ENCODE measurements at places on chromosomes 5 and 9. TPM values are rescaled to one million over a fixed set of nuclear protein-coding genes. Genes with fewer than 3 reads are reported as not detected.
A peak's percentile ranks its signal among the peaks of the same experiment; 100 is the strongest.

DNA sequence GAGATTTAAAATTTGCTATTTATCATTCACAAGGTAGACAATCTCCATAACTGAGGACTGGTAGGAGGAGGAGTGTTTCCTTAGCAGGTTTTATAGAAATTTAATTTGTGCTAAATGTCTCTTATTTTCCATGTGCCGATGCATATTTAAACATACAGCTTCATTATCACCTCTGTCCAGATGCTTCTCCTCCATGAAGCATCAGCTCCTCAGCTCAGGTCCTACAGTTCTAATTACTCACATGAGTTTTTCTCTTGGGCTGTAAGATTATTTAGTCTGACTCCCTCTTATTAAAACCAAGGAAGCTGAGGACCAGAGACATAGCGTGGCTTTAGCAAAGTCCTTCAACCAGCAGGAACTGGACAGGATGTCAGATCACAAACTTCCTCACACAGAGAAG lies 300.2 kb upstream of the PANK3 start:
- no peak for DNase-seq

DNA sequence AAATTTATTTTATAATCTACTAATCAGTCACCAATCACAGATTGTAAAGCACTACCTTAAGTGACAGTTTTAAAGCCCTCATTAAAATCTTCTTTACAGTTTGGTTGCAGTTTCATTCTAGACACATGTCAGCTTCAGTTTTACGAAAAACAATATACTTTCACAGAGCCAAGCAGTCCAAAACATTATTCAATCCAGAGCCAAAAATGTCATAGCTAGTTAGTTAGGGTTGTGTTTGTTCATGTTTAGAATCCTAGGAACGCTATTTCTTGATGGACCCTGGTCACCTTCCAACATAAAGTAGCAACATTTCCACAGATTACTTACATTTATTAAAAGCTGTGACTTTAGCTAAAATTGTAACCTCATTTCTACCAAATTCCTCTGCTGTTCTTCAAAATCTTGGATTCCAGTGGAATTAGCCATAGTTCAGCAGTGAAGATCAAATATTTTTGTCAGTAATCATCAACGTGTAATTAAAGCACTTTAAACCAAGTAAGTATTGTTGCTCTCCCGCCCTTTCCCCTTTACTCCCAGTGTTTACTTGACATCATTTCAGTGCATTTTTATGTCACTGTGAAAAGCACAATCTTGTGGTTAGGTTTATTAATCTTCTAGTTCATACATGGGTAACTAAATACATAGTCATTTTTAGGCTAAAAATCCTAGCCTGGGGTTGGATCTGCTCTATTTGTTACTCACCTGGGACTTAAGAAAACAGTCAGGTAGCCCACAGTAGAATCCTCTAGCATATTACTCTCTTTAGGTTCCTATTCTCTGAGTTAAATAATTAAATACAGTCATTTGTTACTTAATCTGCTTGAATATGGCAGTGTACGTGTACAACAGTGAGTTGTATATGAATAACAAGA lies 74.3 kb downstream of the NIPBL start:
- DNase-seq = peak; percentile 55

GRCh38 chr9:31677415-31677814 lies 707.0 kb upstream of the ACO1 start:
- DNase-seq = no peak

- DNase-seq = no peak
These were observed 163.2 kb downstream of the TRIO start for GRCh38 chr5:14306329-14306815.

DNA sequence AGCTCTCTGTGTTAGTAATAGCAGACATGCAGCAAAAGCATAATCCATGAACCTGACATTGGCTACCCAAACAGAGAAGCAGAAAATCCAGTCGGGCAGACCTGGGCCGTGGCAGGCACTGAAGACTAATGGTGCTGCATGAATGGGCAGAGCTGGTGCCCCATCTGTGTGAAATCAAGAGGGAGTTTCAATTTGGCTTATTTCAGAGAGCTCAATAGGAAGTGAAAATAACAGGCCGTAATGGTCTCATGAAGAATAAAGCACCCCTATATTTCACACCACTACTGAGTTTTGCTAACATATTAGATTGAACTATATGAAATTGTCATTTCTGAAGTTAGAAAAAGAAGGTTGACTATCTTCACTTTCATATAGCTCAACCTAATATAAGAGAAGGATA lies 149.7 kb downstream of the ENC1 start:
- no peak for DNase-seq

DNA sequence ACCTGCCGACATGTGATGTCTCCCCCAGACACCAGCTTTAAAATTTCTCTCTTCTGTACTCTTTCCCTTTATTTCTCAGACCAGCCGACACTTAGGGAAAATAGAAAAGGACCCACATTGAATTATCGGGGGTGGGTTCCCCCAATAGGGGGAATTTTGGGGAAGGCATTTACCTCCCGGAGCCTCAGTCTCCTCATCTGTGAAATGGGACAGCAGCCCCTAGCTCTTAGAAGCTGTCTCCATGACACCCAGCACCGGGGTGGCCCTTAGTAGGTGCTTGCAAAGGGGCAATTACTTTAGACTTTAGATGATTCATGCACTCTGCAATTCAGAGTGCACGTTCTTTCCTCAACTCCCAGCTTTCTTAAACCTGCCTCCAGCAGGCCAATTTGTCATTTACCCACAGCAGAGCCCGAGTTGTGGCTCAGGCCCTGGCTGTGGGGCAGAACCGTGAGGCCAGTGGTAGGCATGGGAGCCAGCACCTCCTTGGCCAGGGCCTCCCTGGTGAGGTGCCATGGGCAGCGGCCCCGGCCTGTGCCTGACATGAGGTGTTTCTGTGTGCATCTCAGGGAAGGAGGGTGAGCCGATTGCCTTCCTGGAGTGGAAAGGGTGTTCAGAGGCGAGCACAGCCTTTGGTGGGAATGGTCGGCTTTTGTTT lies 51.7 kb downstream of the SH3PXD2B start:
- no peak for DNase-seq

DNA sequence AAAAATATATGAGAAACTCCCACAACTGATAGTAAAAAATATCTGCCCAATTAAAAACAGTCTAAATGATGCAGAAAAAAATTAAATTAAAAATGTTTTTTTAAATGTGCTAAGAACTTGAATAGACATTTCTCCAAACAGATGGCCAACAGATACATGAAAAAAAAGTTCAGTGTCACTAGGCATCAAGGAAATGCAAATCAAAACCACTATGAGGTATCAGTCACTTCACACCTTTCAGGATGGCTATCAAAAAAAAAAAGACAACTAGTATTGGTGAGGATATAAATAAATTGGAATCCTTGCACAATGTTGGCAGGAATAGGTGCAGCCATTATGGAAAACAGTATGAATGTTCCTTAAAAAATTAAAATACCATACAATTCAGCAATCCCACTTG lies 16.6 kb downstream of the ZNF131 start:
- no peak for DNase-seq

GRCh38 chr5:78560000-78560855 lies 88.3 kb downstream of the LHFPL2 start:
- no peak for DNase-seq

DNA sequence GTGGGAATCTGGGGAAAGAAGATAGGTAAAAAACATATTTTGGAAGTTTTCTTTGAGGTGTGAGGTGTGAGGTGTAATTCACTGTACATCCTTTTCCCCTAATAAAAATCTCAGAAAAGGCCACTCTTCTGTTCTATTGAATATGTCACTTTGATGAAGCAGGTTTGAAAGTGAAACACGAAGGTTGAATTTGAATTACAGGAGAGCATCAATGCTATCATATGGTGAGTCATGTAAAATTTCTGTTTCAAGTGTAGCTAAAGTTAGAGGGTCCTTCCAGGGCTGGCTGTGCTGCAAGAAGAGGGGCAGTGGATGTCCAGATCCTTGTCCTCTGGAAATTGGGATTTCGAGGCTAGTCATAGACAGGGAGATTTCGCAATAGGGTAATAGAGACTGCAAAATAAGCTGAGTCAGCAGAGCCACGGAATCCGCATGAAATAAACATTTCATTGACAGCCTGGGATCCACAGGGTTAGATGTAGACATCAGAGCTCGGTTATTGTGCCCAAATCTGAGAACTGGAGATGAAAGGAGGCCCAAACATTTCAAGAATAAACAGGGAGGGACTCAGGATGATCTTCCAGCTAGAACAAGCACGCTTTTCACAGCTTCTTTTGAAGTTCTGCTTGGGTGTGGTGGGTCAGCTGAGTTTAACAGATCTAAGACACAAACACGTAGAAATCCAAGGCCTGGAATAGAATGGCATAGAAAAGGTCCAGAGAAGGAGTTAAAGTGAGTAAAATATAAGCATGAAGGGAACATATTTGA lies 194.4 kb upstream of the CDKN2B start:
- no peak for DNase-seq

GRCh38 chr5:123033157-123033671 lies 3.3 kb downstream of the PPIC start:
- no peak for DNase-seq

- no peak for DNase-seq
These were observed 650.1 kb upstream of the COX7C start for GRCh38 chr5:85967681-85968080.

GRCh38 chr9:125393426-125393825 lies 131.8 kb downstream of the GAPVD1 start:
- DNase-seq = no peak

DNA sequence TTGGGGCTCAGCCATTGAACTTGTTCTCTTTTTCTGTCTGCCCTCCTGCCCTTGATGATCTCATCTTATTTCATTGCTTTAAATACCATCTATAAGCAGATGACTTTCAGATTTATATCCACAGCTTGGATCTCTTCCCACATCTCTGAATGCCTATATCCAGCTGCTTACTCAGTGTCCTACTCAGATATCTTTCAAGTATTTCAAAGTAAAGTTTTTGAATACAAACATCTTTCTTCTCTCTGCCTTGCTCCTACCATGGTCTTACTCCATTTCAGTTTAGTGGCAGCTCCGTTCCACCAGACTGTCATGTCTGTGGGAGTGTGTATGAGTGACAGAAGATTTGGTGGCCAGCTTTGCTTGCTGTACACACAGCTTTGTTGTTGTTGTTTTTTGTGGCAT lies 59.7 kb downstream of the ERBIN start:
- no peak for DNase-seq

Gene SYK
- total RNA-seq = not detected

Gene OBP2B
- total RNA-seq = not detected

Gene F2RL1
- total RNA-seq = 0.41 TPM

Gene SLC1A3
- 62.0 TPM for total RNA-seq

Gene ENHO
- total RNA-seq = not detected

Gene SLC36A2
- total RNA-seq = not detected

Gene HABP4
- 30.7 TPM for total RNA-seq

All from SJSA1 (cell line).